ENCODE measurements at places on chromosomes 5 and 9.

- no peak for DNase-seq
Observed at GRCh38 chr9:15842051-15842450, 289.2 kb downstream of the CCDC171 start.

DNA sequence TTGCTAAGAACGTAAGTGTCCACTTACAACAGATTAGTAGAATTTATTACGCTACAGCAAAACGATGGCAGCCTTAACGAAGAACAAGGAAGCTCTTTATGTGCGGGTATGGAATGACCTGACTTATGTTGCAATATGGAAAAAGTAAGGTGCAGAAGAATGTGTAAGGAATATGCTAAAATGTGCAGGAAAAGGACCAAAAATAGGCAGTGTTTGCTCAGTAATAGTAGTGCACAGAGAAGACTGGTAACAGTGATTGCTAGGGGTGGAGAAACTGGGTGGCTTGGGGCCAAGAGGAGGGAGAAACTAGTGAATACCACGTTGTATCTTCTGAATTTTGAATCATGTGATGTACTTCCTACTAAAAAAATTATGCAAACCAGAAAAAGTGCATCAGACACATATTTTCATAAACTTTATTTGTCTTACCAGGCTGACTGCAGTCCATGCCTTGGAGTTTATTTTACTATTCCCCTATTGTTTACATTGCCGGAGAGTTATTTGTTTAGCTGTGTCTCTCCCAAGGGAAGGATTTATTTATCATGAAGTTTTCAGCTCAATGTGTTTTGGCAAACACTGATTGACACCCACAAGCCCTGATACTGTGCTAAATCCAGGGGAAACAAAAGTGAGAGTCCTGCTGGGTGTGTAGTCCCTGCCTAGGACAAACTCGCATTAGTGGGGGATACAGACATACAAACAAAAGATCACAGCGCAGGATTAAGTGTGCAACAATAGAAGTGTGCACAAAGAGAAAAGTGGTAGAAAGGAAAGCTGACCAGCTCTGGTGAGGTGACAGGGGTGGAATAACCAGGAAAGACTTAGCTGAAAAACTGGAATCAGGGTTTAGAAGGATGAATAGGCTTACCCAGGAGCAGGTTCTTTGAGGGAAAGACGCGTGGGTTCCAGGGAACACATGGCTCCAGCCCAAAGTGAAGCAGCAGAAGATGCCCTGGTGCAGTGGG is 34.0 kb upstream of the ZNF484 start:
- DNase-seq, result no peak

- no peak for DNase-seq
Observed at GRCh38 chr5:92908952-92909601, 671.9 kb downstream of the NR2F1-AS1 start.

DNA sequence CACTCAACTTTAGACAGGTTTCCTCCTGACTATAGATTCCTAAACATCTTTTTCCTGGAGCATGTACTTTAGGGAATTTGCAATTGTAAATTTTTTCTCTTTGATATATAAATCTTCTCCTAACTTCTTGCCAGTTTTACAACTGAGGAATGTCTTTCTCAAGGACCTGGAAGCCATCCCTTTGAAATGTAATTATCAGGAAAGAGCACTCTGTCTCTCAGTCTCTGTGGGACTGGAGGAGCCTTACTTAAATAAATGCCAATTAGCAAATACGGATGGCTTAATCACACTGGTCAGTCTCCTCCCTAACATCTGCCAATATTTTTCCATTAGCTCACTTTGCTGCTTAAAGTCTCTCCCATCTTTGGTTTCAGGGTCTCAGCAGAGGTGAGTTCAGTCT is 344.3 kb upstream of the ARRDC3 start:
- peak; percentile 61 for DNase-seq

DNA sequence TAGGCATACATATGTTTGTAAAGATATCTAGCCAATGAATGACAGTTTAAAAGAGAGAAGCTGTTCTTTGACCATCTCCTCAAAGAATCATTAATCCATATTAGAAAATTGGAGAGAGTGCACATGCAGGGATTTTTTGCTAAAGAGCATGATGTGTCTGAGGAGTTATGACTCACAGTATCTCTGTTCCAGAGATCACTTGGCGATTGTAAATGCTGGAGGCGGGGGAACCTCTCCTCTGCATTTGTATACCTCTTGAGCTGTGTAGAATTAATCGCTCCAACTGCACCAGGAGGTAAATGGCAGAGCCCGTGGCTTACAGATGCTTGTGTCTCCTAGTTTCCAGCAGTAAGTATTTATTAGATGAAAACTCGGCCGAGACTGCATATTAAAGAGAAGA is 3.6 kb upstream of the SPATA31D1 start:
- DNase-seq, result no peak

DNA sequence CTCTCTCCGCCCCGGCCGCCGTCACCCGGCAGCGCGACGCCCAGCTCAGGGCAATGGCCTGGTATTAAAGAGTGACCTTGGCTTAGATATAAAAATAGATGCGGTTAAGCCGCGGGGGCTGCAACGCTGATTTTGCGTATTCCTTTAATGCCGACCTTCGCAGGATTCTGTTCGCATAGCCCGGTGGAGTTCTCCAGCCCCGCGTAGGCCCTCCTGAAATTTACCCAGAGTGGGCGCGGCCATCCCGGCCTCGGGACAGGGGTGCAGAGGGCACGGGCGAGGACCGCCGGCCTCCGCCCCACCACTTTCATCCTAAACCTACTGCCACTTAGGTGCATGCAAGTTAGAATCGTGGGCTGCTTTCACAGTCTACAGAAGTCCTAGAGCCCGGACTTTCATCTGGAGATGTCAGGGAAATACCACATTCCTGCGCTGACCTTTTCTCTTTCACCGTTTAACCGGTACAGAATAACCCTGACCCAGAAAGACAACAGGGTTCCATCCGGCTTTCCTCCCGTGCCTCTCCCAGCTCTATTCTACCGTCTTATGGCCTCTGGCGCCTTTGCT is 492 bp upstream of the FAM169A start:
- DNase-seq, result no peak

DNA sequence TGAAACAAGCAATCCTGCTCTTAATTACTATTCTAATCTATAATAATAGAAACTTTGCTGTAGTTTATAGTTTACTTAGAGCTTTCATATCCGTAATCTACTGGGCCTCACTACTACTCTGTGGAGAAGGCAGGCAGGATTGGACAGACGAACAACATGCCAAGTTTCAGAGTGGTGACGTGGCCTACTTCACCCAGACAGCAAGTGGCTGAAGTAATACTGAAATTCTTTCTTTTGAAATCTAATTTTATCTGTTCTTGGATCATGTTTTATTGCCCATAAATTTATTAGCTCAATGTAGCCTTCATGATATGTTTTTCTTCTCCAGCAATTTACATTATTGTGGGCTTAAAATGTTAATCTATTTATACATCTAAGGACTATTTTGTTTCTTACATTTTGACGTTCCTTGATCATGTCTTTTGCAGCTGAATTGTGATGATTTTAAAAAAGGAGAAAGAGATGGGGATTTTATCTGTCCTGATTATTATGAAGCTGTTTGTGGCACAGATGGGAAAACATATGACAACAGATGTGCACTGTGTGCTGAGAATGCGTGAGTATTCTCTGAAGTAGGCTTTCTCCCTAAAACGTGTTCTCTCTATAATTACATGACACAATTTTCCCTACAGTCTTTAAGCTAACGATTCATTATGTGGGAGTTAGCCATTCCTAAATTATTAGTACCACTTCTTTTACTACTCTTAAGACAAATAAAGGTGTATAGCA is 22.4 kb downstream of the SPINK5 start:
- no peak for DNase-seq

GRCh38 chr9:16615451-16615850 is 255.0 kb downstream of the BNC2 start:
- DNase-seq, result no peak

GRCh38 chr9:135478829-135479468 is 633 bp upstream of the PPP1R26 start:
- no peak for DNase-seq

DNA sequence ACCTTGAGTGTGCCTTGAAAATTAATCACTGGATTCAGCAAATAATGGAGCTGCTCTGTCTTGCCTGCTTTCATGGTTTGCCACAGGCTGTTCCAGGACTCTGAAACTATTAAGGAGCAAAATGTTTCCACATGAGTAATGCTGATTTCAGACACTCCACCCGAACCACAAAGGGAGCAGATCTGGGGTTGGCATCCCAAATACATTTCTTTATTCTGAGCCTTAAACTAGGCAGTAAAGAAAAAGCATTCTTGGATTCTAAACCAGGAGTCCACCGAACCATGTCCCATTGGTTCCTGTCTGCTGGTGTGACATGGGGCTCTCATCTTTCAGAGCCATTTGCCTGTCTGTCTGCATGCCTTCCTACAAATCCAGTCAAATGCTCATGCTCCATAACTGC is 10.1 kb upstream of the C1QTNF3 start:
- DNase-seq, result no peak

DNA sequence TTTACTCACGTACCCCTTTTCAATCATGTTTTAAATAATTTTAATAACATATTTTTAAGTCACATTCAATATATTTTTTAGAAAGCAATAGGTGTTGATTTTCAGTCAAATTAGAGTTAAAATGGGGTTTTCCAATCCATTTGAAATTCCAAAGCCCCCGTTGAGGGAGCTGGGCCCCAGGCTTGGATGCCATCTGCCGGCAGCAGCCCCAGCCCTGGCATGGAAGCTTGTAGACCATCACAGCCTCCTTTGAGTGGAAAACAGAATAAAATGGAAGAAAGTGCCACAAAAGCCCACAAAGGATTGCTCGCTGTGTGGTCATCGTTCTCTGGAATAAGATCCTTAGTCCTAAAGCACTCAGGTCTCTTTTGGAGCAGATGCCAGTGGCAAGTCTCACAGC is 81.4 kb downstream of the SEMA5A start:
- no peak for DNase-seq

DNA sequence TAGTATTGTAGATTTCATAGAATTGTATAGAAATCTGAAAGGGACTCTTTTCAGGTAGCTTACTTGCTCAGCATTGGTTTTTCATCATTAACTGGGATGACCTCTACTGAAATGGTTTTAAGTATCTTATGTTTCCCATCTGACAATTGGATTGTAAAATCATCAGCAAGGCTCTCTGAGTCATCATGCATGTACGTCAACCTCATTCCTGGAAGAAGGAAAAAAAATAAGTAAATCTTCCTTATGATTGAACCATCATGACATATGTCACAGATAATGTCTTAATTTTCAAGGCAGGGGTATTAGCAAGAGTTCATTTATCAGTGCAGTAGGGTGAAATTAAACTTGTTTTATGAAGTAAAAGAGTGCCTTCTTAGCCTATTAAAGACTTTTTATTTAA is 74.9 kb upstream of the CER1 start:
- no peak for DNase-seq

- no peak for DNase-seq
Observed at GRCh38 chr9:81718244-81718643, 28.9 kb upstream of the TLE1 start.

DNA sequence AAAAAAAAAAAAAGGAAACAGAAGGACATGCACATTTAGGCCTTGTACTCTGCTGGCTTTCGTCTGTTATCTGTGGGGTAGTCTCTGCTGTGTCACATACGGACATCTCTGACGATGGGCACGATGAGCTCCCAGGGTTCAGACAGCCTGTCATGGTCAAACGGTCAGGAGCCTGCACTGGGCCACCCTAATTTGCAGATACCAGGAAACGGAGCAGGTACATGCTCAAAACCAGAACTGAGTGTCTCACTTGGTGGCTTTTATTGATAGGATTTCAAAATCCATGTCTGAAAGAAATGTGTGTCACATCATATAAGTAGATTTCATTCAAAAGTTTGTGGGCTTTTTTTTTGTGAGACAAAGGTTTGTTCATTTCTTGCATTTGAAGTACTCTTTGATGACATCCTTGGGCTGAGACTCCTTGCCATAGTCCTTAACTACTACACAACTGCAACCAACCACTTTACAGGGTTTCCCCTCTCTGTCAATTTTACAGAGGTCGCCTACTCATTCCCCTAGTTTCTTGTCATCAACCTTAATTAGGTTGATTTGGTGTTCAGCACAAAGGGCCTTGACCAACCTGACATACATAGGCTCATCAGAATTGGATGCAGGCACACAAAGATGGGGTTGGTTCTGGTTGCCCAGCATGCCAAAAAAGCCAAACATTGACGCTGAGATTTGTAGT is 9.0 kb downstream of the CKMT2 start:
- DNase-seq, result no peak

GRCh38 chr5:129135633-129136032 is 41.1 kb downstream of the ISOC1 start:
- no peak for DNase-seq

GRCh38 chr9:133090187-133090586 is 28.4 kb downstream of the CEL start:
- DNase-seq, result no peak

- no peak for DNase-seq
Observed at GRCh38 chr5:173835131-173835530, 53.0 kb upstream of the CPEB4 start.

- DNase-seq, result no peak
Observed at GRCh38 chr9:88818495-88819201, 172.6 kb upstream of the S1PR3 start.

DNA sequence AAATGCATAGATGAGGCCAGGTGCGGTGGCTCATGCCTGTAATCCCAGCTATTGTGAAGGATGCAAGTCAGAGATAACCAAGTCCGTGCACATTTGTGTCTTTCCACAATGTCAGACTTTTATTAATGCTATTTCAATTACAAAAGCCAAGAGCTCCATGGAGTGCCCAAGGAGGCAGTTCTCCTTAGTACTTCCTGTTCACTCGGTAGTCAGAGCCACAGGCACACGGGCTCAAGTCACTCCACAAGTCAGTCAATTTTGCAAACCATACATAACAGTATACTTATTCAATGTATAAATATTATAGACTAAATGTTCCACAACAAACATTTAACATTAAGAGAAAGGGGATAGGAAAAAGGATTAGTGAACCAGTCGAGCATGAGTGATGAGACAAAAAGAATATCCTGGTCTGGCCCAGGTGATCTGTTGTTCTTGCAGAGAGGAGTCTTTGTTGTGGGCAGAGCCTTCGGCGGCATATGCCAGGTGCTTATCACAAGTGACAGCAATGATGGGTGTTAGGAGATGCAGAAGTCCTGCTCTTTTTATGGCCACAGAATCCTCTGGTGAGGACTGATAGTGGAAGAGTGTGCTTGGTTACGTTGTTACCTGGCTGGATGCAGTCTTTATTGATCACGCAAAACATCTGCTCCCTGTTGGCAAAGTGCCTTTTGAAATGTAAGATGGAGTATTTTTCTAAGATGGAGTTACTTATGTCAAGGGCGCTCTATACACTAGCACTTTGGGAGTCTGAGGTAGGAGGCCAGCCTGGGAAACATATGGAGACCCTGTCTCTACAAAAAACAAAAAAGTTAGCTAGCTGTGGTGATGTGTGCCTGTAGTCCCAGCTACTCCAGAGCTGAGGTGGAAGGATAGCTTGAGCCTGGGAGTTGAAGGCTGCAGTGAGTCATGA is 167.0 kb upstream of the FBXL17 start:
- DNase-seq, result no peak

DNA sequence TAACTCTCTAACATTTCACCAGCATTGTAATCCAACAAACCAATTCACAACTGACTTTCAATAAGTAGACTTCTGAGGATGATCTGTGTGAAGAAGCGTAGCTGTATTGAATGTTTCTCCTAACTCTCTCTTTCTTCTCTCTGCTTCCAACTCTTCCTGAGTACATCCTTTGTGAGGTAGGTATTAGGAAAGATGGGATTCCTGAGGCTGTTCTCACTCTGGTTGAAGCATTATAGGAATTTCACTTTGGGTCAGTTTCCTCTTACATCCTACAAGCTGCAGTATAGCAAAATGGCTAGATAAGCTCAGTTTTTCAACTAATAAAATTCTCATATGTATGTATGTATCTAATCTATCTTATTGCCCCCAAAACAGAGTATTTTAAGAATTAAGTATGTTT is 702.8 kb downstream of the CETN3 start:
- DNase-seq, result no peak
